ENCODE measurements at places on chromosomes 5 and 9.
A peak's percentile ranks its signal among the peaks of the same experiment; 100 is the strongest.

DNA sequence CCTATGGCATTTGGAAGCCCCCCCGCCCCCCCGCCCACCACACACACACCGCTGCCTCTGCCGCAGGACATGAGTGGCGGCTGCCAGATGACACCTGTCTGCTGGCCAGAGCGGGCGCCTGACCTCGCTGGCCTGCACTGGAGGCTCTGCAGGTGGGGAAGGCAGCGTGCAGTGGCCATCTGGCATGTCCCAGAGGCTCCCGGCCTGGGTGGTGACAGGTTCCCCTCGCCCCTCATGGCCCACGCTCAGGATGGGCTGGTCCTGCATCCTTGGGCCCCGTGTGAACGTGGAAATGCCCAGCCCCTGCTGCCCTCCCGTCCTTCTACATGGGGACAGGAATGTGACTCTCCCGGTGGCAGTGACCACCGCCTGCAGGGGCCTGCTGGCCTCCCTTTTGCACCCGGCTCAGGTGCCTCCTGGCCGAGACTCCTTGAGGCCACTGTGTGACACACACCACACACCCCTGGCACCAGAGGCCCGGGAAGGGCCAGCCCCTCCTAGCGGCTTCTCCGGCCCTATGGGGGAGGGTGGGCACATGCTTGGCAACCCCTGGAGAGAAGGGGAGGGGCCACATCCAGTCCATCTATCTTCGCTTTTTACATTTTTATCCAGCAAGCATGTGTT is 30.3 kb downstream of the IRX4 start:
- DNase-seq = no peak

- DNase-seq = peak; percentile 66
Observed at GRCh38 chr9:18238254-18238653, 235.7 kb upstream of the ADAMTSL1 start.

DNA sequence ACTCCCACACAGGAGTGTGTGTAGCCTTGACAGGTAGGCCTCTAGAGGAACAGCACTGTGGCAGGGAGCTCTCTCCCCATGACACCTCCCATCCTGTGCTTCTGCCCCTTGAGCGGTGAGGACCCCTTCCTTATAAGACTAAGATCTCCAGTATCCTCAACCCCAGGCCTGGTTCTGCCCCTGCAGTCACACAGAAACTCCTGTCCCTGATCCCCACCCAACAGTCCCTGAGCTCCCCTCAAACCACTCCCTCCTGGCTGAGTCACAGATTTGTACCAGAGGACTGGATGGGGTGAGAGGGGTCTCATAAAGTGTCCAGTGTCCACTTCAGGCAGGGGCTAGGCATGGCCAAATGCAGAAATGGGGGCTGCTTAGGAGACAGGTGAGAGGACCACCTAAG is 47.8 kb upstream of the CDKN2AIPNL start:
- no peak for DNase-seq

GRCh38 chr9:125889112-125889475 is 141.9 kb downstream of the PBX3 start:
- DNase-seq = no peak

DNA sequence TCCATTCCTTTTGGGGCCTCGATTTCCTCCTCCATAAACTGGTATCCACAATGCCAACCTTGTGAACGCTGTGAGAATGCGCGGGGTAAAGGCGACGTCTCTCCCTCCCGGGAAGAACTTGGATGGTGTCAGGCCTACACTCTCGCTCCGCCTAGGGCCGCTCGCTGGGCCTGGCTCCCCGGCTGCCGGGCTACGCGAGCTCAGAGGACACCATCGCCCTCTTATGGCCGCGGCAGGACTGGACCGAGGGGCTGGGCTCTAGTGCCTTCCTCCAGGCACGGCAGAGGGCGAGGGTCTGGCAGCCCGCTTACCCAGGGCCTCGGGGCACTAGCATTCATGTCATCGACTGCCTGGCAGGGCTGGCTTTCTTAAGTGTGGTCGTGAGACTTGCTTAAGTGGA is 1.3 kb upstream of the EXOSC2 start:
- DNase-seq = no peak

All from kidney glomerular epithelial cell (primary cell).